Activated CD4-positive, alpha-beta memory T cell treated with anti-CD3 and anti-CD28 coated beads, Interleukin-2, amount 10 ng/mL, durations not matched to agents 7 days and 5 days (primary cell): ENCODE measurements at places on chromosomes 7 and 10.

GRCh38 chr7:50264908-50265307, 39.6 kb upstream of the IKZF1 start:
- DNase-seq = peak; percentile 47

GRCh38 chr7:36994456-36995112, 270.3 kb upstream of the AOAH start:
- no peak for DNase-seq

DNA sequence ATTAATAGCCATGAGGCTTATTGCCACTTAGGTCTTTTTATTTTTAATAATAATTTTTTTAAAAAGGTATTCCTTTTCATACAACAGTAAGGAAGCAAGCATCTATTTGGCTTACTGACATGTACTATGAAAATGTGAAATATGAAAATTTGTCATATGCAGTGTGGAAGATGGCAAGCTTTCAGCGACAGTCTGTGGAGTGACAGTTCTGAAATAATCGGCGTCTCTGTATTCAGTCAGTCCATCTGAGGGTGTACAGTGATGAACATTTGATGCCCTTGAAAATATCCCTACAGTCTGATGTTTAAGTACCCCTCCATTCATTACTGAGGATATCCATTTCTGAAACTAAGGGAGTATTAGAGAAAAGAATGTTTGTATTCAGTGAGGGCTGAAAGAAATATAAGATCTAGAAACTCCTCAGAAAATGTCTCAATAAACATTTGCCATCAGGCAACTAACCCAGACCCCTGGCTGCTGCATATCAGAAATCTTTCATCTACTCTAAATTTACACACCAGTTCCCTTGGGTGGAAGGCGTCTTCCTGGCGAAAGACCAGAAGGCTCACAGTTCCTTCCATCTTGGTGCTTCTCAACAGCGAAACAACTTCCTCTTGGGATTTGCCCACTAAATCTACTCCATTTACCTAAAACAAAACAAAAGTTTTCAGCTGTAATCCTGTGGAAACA, 440.6 kb downstream of the PARD3 start:
- no peak for DNase-seq

DNA sequence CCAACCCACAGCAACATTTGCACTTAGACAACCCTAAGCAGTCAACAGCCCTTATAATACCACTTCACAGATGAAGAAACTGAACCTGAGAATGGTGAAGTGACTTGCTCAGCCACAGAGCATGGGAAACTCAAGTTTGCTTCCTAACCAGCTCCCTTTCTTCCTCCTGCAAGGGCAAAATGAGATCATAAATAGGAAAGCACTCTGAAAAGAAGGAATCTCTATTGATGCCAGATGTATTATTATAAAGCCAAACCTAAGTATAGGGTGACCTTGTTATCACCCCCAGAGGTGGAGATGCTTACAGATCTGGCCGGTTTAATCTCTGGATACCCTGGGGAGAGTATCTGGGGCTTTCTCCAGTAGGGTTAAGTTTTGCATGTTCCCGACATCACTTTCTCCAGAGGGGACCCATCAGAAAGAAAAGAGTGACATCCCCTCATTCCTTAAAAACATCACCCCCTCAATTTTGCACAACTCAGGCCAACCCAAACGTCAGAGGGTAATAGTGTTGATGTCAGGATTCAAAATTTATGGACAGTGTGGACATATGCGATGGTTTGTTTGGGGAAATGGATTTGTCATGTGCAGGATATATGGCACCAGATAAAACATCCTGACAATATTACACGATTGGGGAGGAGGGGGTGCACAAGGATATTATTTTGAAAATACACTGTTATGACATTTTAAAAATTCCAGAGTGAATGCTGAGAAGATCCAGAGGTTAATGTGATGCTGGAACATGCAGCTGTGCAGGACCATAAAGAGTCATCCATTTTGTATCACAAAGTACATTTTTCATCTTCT, 24.0 kb upstream of the XPNPEP1 start:
- no peak for DNase-seq
